ENCODE measurements at places on chromosomes 7 and 10. TPM values are rescaled to one million over a fixed set of nuclear protein-coding genes. Genes with fewer than 3 reads are reported as not detected.

DNA sequence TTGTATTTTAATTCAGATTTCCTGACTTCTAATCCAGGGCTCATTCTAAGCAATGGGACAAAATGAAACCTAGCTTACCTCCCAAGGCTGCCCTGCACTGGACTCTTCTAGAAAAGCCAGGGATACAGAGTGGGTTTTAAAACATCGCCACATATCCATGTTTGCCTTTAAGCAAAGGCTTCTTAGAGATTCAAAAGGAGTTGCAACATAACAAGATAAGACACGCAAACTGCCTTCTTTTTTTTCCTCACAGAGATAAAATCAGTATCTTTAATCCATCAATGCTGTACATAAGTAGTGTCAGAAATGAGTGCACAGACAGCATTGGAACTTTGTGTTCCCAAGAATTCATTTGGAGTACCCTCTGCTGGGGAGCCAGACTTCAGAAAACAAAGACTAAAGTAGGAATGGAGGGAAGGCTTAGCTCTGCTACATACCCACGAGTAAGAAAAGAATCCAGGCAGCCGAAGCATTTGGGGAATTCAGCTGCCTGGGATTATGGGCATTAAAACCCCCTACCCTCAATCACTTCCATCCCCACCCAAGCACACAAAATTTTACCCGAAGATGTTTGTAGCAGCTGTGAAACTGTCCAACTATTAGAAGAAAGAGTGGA, 427.8 kb downstream of the ARL4A start:
- DNase-seq, result no peak

DNA sequence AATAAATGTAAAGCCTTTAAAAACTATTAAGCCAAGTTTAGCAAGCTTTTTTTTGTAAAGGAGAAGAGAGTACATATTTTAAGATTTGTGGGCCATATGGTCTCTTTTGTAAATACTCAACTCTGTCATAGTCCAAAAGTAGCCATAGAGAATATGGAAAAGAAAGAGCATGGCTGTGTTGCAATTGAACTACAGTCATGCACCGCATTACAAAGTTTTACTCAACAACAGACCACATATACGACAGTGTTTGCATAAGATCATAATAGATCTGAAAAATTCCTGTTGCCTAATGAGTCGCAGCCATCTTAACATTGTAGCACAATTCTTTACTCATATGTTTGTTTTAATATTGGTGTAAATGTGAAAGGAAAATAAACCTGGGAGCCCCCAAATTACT, 440.8 kb downstream of the HTR7 start:
- DNase-seq, result no peak

- peak; percentile 85 for DNase-seq
These were observed 7.5 kb upstream of the LRRN3 start for GRCh38 chr7:111083413-111083812.

- DNase-seq, result no peak
These were observed 81.6 kb upstream of the PFKP start for GRCh38 chr10:2985729-2986232.

DNA sequence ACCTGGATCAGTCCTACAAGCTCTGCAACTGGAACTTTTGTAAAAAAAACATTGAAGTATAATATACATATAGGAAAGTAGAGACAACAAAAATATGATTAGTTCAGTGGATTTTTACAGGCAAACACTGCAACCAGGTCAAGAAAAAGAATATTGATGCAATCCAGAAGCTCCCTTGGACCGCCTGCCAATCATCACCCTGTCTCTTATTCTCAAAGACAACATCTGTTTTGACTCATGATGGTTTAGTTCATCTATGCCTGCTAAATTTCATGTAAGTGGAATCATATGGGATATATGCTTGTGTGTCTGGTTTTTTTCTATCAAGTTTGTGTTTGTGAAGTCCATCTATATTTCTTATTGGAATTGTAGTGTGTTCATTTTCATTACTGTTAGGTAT, 7.7 kb upstream of the HYCC1 start:
- DNase-seq, result no peak

DNA sequence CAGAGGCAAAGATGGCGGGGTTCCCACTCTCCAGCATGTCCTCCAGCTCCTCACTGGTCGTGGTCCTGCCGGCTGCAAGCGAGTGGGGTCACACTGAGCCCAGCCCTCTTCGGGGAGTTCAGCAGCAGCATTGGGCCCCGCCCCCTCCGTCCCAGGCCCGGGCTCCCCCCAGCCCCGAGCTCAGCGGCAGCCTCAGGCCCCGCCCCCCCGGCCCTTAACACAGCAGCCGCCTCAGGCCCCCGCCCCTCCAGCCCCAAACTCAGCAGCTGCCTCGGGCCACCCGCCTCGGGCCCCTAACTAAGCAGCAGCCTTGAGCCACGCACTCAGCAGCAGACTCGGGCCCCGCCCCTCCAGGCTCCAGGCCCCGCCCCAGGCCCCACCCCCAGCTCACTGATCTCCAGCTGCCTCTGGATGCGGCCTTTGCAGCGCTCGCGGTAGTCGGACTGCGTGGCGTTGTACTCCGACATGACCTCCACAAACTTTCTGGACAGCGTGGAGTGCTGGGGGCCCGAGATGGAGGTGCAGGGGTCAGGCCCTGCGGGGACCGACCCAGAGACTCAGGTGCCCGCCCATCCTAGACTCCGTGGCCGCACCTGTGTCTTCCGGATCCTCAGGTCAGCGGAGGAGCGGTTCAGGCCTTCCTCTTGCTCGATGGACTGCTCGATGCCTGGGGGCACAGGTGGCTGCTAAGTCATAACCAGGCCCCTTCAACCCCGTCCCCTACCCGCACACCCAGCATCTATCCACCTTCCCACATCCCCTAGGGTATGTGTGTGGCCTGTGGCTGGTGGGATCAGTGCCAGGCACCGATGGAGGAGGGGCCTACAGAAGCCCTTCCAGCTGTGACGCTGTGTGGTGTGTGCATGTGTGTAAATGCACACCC, 15.5 kb downstream of the STX1A start:
- no peak for DNase-seq

GRCh38 chr10:43284341-43284910, 17.6 kb upstream of the RASGEF1A start:
- peak; percentile 67 for DNase-seq

DNA sequence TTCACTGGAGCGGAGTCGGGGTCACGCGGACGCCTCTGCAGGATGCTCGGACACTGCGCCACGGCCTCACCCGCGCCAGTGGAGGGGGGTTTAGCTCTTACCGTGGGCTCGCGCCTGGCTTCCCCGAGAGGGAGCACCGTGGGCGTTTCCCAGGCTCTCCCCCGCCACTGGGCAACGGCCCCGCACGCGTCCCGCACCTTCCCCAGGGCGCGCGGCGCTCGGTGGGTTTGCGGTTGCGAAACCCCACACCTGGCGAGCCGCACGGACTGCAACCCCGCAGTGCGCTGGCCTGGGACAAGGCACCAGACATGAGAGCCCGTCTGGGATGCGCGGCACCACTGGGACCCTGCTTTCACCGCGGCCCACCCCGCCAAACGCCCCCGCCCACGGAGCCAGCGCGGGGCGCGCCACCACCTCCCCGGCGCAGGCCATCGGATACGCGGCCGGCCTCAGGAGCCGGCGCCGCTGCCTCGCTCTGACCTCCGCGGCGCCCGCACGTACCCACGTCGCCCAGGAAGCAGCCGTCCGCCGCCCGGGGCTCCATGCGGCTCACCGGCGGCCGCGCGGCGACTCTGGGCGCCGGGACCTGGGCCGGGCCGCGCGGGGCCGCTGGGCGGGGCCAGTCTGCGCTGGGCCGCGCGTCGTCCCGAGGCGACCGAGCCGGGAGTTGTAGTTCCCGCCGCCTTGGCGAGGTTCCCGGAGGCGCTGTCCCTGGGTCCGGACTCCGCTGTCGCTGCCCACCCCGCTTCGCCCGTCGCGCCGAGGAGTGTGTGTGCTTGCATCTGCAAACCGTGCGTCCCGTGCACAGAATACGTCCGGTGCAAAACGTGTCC, at the start of gene ASB13:
ASB13 (minus strand) TSS at position 588 of the 833 bp plus-strand sequence; CDS start at position 544, 44 bp downstream.
- DNase-seq, result peak; percentile 59

- no peak for DNase-seq
These were observed 15.5 kb upstream of the SP4 start for GRCh38 chr7:21412410-21412851.

DNA sequence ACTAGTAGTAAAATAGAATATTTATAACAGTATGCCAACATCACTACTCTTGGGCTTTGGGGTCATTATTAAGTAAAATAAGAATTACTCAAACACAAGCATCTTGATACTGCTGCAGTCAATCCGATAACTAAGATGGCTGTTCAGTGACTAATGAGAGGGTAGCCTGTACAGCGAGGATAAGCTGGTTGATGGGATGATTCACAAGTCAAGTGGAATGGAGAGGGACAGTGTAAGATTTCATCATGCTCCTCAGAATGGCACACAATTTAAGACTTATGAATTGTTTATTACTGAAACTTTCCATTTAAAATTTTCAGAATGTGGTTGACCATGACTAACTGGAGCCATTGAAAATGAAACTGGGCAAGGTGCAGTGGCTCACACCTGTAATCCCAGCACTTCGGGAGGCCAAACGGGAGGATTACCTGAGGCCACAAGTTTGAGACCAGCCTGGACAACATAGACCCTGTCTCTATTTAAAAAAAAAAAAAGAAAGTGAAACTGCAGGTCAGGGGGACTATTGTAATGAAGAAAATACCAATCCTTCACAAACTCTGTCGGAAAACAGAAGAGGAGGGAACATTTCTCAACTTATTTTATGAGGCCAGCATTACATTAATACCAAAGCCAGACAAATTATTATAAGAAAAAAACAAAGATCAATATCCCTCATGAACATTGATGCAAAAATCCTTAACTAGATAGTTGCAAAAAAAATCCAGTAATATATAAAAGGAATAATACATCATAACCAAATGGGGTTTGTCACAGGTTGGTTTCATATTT, 11.2 kb downstream of the AVL9 start:
- peak; percentile 48 for DNase-seq

GRCh38 chr10:52951824-52952223, 179.2 kb upstream of the MBL2 start:
- no peak for DNase-seq

DNA sequence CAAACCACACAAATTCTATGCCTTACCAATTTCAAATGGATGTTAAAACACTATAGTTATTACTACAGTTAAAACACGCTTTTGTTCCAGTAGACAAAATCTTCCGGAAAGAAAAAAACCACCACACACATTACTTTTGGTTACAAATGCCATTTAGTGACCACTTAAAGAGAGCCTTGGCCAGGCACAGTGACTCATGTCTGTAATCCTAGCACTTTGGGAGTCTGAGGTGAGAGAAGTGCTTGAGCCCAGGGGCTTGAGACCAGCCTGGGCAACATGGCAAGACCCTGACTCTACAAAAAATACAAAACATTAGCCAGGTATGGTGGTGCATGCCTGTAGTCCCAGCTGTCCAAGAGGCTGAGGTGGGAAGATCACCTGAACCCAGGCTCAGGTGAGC, 7.2 kb downstream of the TNPO3 start:
- DNase-seq, result no peak

Gene TMEM270
- total RNA-seq, result not detected

Gene CLEC5A
- not detected for total RNA-seq

Gene IDE
- 14.1 TPM for total RNA-seq

Gene DBF4
- 85.1 TPM for total RNA-seq

Gene PHKG1
- total RNA-seq, result 1.8 TPM
